H1 (cell line): ENCODE measurements at places on chromosomes 7 and 10.
A peak's percentile ranks its signal among the peaks of the same experiment; 100 is the strongest.

DNA sequence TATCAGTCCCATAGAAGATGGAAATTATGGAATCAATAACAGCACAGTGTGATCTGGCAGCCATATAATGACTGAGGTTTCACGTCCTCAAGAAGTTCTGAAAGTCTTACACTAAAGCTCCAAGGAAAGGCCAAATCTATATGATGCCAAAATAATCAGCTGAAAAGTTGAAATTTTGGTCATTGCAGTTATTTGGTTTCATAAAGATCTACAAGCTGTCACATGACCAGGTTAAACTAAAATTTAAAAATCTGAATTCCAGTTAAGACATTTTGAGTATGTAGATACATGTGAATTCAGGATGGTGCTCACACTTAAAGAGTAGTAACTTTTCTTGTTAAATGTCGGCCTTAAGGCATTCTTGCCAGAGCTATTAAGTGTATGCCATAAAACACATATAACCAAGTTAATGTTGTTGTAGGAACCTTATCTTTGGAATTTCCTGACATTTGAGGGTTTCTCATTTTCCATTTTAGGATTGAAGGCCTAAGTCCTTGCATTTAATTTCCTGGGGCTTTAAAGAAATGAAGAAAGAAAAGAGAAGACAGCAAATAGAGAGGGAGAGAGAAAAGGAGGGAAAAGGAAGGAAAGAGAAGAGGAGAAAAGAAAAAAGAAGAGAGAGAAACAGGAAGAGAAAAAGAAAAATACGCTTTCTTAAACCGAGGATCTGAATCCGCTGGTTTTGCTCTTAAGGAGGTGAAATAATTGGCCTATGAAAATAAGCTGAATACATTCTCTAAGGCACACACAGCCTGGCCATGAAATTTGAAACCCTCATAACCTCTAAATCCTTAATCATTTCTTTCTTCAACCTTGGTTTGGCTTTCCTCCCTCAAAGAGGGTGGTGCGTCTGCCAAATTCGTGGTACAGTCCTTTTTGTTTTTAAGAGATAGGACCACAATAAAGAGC, 43.8 kb downstream of the DENND2A start:
- no peak overlapping the region for H3K27ac ChIP-seq
- H3K36me3 ChIP-seq = no peaks in the 10 kb centered on the region
- no peak overlapping the region for H3K4me3 ChIP-seq
- H3K27me3 ChIP-seq = no peaks in the 10 kb centered on the region
- DNase-seq = no peak
- H3K4me1 ChIP-seq = no peaks in the 10 kb centered on the region

DNA sequence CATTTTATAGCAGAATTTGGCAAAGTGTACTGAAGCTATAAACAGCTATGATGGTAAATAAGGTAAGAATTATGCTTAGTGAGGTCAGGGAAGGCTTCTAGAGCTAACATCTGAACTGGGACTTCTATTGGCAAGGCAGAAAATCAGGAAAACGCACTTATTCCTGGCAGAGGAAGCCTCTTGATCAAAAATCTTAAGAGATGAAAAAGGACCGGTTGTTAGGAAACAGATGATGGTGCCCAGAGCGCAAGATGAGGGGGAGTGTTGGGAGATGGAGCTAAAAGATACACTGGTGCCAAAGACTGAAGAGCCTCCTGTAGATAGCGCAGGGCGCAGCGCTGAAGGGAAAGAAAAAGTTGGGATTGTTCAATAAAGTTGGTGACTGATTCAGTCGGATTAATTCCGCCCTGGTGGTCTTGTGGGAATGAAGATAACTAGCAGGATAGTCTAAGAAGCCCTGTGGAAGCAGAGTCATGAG, 550 bp upstream of the CALU start:
- H3K27me3 ChIP-seq = no peaks in the 10 kb centered on the region
- H3K4me1 ChIP-seq = no peaks in the 10 kb centered on the region; the same call in 1 of the 2 replicates
- H3K27ac ChIP-seq = peak overlapping the region; percentile 76
- H3K36me3 ChIP-seq = no peaks in the 10 kb centered on the region; the same call in 1 of the 2 replicates
- peak overlapping the region; percentile 92 for H3K4me3 ChIP-seq
- no peak for DNase-seq

DNA sequence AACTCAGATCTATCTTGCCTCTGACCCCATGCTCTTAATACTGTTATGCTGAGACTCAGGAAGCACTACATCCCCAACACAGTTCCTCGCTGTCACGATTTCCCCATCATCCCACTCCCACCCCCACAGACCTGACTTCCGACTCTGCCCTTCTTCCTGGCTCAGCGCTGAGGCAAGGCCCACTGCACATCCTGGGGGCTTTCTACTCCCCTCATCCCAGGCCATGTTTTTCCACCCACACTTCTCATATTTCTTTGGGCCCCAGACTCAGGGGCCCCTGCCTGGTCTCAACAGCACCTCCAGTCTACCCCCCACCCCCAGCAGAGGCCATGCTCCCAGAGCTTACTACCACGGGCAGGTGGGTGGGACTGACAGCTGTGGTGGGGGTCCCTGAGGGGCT, 7.7 kb upstream of the NDST2 start:
- H3K4me1 ChIP-seq = no peaks in the 10 kb centered on the region
- H3K27ac ChIP-seq = no peak overlapping the region
- peaks cover 3% of the 10 kb centered on the region; the same call in 1 of the 2 replicates for H3K36me3 ChIP-seq
- H3K27me3 ChIP-seq = no peaks in the 10 kb centered on the region; the same call in 1 of the 2 replicates
- H3K4me3 ChIP-seq = no peak overlapping the region
- no peak for DNase-seq

DNA sequence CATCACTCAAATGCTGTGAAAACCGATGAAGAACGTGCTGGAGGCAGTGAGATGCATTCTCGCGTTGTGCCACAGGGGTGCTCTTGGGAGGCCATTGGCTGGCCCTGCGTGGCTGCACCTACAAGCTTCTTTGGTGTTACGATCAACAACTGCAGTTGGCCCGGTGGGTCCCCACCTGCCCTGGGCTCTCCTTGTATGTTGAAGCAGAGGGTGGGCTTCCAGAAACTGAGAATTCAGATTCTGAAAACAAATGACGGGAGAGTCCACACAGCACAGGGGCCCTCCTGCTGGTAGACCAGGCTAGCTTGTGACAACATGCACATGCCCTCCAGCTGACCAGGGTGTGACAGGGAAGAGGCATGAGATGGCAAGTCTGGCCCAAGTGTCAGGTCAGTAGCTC, 23.7 kb upstream of the DDC start:
- H3K36me3 ChIP-seq = peaks cover 3% of the 10 kb centered on the region; the same call in 1 of the 2 replicates
- peak; percentile 62 for DNase-seq
- H3K4me3 ChIP-seq = no peak overlapping the region
- H3K27me3 ChIP-seq = no peaks in the 10 kb centered on the region
- no peaks in the 10 kb centered on the region; the same call in 1 of the 2 replicates for H3K4me1 ChIP-seq

DNA sequence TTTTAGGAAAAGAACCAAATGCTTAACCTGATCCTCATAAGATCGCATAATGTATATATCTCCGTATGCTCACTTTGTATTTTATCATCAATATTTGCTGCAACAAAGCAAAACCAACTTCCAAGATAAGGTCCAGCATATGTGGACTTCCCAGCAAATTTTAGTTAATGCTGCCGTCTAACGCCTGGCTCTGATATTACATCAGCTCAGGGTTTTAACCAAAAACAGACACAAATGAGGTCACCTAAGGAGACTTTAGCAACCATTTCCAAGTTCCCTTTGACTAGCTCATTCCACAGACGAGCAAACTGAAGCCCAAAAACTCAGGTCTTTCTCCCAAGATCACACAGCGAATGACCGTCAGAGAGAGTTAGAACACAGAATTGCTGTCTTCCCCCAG, 59.4 kb upstream of the UCN3 start:
- no peaks in the 10 kb centered on the region for H3K4me1 ChIP-seq
- no peak overlapping the region for H3K27ac ChIP-seq
- no peak for DNase-seq
